CD8-positive, alpha-beta memory T cell (primary cell): ENCODE measurements at places on chromosomes 5 and 9.

- DNase-seq, result no peak
Measured at GRCh38 chr9:124723352-124723751, 47.8 kb downstream of the NR6A1 start.

GRCh38 chr5:83964271-83964670 is 243.6 kb upstream of the HAPLN1 start:
- no peak for DNase-seq

DNA sequence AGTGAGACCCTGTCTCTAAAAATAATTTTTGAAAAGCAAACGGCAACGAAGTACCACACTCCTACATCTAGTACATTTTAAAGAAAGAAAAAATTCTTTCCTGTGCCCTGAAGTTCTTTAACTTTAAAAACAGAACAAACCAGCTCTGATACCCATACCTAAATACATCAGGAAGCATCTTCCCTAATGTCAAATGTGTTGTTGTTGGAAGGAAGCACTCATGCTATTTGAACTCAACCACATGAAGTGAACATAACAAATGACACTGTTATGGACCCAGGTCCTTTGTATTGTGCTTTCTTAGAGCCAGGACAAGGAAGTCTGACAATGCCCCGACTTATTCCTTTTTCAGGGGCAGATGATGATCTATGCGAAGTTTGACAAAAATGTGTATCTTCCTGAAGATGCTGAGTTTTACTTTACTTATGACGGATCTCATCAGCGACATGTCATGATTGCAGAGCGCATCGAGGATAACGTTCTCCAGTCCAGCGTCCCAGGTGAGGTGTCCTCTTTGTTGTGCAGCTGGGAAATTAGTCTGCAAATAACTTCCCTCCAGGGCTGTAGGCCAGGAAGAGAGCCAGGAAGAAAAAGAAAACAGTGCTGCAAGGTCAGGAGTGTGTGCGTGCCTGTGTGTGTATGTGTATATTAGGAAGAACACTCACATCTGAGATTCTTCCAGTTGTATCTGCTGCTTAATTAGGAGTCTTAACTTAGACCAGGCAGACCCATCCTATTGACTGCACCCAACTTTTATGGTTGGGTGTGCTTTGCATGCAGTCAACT is 123.7 kb downstream of the ARHGEF28 start:
- DNase-seq, result no peak

GRCh38 chr5:176379881-176380280 is 8.5 kb downstream of the NOP16 start:
- DNase-seq, result no peak

GRCh38 chr9:16571127-16571802 is 299.2 kb downstream of the BNC2 start:
- DNase-seq, result no peak

GRCh38 chr5:83785176-83785668 is 64.6 kb upstream of the HAPLN1 start:
- DNase-seq, result no peak

DNA sequence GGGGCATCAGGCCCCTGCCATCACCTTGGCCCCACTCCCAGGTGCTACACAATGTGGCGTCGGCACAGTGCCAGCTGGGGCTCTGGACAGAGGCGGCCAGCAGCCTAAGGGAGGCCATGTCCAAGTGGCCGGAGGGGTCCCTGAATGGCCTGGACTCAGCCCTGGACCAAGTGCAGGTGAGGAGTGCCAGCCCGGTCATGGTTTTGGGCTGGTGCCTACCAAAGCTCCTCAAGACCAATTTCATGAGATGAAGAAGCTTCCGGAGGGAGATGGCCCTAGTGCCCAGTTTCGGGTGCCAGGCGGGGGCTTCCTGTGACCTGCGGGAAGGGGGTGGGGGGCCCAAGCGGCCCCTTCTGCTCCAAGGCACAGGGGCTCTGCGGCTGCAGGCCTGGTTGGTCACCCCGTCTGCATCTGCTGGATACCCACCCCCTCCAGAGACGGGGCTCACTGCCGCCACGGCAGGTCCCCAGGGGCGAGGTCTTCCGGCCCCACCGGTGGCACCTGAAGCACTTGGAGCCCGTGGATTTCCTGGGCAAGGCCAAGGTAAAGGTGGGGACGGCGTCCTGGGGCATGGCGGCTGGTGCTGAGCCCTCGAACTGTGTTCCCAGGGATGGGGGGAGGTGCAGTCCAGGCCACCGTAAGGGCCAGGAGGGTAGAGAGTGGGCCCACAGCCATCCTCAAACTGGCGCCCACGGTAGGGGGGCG is 5.8 kb downstream of the NOXA1 start:
- no peak for DNase-seq

DNA sequence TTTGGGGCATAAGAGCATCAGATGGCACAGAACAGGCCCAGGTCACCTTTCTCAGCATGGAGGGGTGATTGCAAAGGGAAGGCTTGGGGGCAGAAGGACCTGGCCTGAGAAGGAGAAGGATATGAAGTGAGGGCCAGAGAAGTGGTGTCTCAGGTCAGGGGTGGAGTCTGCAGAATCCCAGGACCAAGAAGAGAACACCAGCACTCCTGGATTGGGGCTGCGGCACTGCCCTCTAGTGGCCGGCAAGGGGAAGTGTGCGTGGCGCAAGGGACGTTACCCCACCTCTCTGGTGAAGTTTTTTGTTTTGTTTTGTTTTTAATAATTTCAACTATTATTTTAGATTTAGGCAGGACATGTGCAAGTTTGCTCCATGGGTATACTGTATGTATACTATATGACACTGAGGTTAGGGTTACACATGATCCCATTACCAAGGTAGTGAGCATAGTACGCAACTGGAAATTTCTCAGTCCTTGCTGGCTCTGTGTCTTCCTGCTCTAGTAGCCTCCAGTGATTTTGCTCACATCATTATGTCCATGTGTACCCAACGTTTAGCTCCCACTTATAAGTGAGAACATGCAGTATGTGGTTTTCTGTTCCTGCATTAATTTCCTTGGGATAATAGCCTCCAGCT is 1548.6 kb downstream of the EFNA5 start:
- no peak for DNase-seq

DNA sequence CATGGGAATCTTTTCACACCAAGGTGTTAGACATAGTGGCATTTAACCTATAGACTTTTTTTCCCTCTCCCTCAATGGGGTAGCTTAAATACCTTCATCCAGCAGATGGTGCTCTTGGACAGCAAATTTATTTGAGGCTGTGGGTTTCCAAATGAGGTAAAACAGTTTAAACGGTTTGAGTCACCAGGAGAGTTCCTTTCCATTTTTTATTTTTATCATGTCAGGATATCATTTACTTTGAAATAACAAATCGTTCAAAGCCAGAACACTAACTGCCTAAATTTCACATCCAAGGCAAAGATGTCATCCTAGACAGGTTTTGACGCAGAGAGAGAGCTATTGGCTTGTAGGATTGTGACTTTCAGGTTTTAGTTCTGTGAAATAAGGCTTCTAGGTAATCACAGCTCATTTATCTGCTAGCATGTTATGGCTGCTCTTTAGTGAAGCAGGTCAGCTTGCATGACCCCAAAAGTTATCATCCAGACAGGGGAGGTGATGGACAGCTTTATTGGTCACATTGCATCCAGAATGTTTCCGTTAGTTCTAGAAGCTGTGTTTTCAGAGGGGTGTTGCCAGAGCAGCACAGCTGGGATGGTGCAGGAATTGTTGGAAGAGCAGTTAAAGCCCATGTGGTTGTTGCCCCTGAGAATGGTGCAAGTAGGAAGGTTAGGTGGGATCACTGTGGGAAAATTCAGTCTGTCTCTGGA is 69.8 kb downstream of the KDM4C start:
- DNase-seq, result no peak

DNA sequence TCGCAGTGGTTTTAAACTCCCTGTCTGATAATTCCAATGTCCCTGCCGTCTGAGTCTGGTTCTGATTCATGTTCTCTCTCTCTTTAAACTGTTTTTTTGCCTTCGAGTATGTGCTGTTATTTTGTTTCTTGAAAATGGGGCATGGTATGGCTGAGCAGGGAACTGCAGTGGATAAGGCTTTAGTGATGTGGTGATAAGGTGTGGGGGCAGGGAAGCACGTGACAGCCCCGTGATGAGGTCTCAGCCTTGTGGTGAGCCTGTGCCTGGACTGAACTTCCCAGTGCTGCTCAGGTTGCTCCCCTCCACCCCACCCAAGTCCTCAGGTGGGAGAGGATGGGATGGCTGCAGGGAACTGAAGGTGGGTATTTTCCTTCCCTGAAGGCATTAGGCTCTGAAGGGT is 5.5 kb upstream of the ZNF354B start:
- DNase-seq, result no peak

DNA sequence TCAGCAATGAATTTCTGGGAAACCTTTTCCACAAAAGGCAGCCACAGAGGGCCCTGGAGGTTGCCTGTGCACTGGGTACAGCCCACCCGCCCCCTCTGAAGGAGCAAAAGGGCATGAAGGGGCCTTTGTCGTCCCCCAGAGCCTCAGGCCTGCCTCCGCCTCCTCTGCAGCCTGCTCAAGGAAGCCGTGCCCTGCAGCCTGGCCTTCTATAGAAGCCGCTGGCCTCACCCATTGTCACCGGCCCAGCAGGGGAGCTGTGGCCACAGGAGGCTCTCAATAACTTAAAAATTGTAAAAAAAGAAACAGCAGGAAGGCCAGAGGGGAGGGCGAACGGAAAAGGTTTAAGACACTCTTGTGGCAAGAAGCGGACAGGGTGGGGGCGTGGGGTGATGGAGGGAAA is 213.3 kb downstream of the IRX2 start:
- DNase-seq, result no peak

DNA sequence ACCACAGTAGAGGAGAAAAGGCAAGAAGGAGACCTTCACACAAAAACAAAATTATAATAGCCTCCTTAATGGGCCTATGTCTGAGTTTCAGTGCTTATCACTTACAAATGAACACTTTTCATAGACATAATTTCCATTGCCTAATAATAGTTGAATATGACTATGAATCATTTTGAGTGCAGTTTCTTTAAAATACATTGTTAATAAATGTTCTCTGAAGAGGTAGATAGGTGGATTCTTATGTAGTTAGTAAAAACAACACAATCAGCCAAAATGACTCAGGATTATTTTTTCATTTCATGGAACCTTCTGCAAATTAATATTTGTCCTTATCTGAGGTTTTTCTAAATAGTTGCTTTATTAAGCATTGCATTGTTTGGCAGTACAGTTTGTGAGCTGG is 45.6 kb downstream of the DAPK1 start:
- DNase-seq, result no peak

DNA sequence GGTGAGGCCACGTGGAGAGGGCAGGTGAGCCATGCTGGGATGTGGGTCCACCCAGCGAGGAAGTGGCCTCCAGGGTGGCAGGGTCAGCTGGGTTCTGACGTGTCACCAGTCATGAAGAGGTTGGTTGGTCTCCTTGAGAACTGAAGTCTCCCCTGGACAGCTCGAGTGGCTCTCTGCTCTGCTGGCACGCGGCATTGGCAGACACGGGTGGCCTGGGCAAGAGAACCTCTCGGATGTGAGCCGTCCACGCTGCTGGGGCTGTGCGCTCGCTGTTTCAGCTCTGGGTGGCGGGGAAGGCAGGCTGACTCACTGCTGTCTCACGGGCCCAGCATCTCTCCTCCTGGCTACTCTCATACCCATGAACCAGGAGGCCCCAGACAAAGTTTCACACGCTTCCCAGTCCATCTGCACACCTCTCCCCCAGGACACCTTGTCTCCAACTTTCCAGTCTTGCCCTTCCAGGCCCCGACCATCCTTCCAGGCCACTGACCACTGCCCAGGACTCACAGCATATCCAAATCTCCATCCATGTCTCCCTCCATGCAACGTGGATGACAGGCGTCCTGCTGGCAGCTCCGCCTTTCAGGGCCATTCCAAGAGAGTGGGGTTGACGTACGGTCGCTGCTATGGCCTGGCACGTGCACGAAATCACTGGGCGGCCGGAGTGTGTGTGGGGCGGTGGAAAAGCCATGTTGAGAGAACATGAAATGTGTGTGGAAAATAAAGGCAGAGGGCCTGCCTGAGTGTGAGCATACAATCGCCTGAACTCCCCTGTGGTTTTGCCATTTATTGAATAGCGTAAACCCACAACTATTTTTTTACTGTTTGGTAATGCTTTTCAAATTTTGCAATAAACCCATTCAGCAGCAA is 145.0 kb upstream of the COL5A1 start:
- no peak for DNase-seq

DNA sequence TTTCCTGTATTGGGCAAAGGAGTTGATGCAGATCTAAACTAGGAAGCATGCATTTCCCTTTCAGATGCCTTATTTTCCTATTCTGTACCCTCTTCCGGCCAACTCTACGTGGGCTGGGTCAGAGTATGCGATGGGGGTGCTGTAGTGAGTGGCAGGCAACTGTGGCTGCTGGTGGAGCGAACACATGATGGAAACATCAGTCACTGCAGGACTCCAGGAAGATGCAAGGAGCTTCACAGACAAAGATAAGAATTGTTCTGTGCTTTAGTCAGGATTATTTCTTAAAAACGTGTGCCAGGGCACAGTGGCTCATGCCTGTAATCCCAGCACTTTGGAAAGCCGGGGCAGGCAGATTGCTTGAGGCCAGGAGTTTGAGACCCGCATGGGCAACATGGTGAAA is 75.1 kb downstream of the PSAT1 start:
- DNase-seq, result no peak

- DNase-seq, result no peak
Measured at GRCh38 chr5:82406205-82406773, 128.1 kb upstream of the RPS23 start.

GRCh38 chr9:112861638-112862555 is 28.8 kb downstream of the SLC46A2 start:
- no peak for DNase-seq

GRCh38 chr9:133374612-133375115 is 1.2 kb downstream of the SURF4 start:
- DNase-seq, result peak; percentile 51

DNA sequence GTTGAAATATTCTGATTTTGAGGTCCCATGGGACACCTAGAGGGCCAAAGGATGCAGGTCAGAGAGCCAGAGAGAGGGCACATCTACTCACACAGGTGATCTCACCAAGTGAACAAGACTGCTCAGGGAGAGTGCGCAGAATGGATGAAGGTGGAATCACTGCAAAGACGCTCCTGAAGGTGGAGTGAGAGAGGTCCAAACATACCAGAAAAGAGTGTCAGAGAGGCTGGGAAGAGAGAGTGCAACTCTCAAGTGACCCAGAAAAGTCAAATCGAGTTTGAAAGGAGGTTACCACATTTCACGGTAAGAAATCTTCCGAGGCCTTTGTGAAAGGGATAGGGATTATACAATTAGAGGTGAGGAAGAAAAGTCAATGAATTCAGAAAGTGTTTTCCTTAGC is 173.4 kb downstream of the EPB41L4A start:
- no peak for DNase-seq

GRCh38 chr5:71978216-71978615 is 129.1 kb upstream of the MAP1B start:
- DNase-seq, result no peak

- no peak for DNase-seq
Measured at GRCh38 chr5:118326481-118327045, 661.8 kb downstream of the DTWD2 start.

DNA sequence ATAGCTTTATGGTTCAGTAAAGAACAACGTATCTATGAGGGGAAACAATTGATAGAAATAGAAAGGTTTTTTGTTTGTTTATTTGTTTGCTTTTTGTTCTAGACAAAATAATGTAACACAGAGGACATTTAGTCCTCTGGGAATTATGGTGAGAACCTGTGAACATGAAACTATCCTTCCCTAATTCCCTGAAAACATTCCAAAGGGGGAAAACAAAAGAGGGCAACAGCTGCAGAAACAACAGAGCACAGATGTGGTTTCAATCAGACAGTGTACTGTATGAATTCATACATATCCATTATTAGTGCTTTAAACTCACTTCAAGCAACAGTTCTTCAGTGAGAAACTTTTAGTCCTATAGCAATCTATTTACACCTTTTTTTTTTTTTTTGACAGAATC is 1489.8 kb upstream of the C9orf72 start:
- DNase-seq, result no peak
